ENCODE measurements at places on chromosomes 5 and 9.

DNA sequence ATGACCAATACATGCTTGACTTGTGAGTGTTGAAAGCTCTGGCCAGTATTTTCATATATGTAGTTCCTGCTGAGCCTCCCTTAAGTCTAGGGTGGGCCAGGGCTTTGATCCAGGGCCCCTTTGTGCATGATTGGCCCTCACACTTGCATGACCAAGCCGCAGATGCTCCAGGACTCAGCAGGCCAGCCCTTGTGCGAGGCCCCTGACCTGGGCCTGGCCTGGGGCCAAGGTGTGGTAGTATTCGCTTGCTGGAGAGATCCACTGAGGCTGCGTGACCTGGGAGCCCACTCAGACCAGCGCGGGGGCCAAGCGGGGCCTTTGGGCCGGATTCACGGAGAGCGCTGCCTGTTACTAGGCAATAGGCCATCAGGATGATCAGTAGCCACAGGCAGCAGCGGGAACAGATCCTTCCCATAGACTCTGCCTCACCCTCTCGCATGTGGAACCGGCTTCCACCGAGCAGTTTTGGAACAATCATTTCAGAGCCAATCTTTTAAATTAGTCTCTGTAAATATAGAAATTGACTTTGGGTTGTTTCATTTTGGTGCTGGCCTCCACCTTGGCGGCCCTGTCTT, 79.0 kb upstream of the PTCH1 start:
- DNase-seq = no peak

GRCh38 chr5:169812786-169813185, 167.5 kb downstream of the INSYN2B start:
- no peak for DNase-seq

DNA sequence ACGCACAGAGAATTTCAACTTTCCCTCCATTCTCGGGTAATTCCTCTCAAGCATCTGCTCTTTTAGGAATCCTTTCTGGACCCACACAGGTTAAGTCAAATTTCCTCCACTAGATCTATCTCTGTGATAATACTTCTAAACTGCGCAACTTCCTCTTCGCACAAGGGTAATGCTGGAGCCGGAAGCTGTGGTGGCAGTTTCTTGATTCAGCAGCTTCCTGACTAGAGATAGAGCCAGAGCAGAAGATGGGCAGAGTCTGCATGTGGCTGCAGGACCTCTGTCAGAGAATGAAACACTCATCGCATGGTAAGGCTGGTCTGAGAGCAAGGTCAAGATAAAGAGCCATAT, 11.1 kb upstream of the CDC42SE2 start:
- peak; percentile 58 for DNase-seq

DNA sequence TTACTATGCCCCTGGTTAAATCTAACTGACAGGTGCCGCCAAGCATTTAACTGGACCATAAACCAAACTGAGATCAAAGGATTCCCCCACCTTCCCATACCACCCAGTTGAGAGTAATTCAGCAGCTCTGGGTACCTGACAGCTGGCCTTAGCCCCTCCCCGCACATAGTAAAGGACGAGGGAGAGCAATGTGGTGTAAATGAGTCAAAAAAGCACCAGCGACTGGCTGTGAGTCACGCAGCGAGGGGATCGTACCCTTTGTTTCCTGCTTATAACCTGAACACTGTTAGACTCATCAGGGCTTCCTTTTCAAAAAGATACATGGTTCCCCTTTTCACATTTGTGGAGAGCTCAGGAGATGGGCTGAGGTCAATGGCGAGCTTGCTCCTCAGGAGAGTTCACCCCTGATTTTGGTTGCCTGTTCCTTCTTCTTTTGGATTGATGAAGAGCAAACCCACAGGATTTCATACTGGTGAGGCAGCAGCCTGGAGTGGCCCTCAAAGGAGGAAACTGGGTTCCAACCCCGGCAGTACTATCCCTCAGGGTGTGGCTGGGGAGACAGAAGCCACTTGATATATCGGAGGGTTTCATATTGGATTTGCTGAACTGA, 71.5 kb downstream of the ANKRD33B start:
- no peak for DNase-seq

DNA sequence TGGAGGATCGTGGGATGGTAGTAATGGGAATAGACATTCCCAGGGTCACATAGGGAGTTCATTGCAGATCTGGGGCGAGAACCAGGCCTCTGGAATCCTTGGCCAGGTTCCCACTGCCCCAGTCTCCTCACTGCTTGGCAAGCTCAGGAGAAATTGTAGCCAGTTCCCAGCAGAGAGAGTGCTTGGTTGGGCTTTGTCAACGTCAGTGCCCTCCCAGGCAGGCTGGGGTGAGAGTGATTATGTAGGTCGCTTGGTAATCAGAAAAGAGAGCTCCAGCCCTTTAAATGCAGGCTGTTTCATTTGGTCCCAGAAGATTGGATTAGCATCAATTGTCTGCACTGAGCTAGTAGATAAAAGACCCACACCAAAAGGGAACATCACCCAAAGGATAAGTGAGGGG, 51.8 kb upstream of the GALNT10 start:
- DNase-seq = no peak

Measured in activated T-helper 1 cell treated with anti-CD3 and anti-CD28 coated beads, Interleukin-2, amount 50 U/mL, for 16 hours (primary cell).